ENCODE measurements at places on chromosomes 4 and X.

DNA sequence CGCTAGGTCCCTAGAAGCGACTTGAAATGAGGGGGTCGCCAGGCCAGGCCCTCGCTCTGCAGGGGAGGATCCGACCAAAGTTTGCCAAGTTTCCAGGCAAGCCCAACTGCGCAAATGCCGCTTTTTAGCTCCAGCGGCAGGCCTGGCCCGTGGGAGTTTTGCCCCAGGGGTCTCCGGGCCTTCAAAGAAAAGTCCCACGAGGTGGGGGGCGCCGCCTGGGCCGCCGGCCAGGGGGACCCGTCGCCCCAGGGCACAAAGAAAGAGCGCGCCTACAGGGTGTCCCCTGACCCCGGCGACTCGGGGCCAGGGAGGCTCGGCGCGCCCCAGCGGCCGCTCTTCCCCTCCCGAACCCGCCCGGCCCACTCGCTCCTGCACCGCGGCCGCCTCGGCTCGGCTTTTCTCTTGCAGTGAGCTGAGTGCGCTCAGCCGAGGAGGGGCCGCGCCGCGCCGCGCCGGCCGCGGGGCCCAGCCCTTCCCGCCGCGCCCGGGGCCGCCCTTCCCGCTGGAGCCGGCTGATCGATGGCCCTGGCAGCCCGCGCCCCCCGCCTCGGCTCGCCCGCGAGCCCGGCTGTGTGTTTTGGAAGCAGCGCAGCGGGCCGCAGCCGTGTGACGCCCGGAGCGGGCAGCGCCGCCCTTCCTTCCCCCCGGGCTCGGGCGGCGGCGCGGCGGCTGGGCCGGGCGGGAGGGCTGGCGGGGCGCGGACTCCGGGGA lies 754 bp upstream of the KLF3 start:
- no peak for DNase-seq

DNA sequence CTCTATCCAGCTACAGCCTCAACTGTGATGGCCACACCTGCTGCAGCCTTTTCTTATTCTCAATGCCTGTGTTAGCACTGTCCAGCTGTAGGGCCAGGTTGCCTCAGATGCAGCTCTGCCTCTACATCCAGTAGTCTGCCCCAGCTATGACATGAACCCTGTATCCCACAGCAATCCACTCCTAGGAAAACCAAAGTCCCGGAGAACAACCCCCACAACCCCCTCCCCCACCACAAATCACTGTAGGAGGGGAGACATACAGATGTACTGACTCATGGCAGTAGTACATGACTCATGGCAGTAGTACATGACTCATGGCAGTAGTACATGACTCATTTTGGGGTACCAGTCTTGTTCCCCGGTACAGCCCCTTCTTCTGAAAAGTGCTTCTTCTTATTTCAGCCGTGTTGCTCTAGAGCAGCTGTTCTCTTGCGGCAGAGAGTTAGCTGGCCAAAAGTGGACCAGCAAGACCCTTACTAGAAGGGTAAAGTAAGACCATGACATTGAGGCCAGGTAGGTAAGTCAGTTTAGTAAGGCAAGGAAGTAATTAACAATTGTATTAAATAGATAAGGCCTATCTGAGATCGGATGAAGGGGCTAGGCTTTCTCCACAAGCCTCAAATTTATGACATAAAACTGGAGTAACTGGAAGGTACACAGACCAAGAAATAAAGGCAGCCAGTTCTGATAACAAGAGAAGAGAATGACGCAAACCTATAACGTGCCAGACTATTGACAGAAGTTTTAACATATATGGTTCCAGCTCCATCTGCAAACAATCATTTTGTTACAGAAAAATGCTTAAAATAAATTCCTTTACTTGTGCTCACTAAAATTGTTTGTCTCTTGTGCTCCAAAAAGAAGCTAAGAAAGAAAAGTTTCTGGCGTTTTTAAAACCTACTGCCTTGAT lies 221.4 kb downstream of the TACR3 start:
- DNase-seq = no peak

DNA sequence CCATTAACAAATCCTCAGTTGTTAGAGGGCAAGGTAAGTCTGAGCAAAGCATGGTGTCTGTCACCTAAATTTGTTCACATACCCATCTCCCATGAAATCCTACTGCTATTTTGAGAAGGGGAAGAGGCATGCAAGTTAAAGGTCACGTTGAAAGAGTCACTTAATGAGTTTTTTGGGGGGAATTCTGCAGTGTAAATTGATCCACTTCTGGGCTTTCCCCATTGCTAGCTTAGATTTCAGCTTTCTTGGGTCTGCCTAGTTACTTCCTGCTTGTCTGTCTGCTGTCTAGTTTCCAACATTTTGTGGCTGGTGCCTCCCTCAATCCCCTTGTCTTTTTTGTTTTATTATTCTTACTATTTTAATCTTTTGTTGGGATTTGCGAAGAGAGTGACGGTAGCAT lies 32.0 kb downstream of the CEP135 start:
- DNase-seq = no peak

- DNase-seq = no peak
Measured at GRCh38 chr4:7037425-7037824, 5.7 kb upstream of the TADA2B start.

DNA sequence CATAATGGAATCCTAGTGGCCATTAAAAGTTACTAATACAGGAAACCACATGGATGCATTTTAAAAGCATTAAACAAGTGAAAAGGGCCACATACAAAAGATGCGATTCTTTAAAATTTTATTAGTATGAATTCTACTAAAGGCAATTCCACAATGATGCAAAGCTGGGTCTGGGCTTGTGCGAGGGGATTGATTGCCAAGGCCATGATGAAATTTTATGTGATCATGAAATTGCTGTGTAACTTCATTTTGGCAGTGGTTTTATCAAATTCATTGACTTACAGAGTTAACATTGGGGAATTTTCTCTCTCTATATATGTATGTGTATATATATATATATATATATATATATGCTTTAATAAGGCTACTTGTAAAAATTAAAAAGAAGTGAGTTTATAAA lies 1142.5 kb upstream of the IGFBP7 start:
- DNase-seq = no peak

DNA sequence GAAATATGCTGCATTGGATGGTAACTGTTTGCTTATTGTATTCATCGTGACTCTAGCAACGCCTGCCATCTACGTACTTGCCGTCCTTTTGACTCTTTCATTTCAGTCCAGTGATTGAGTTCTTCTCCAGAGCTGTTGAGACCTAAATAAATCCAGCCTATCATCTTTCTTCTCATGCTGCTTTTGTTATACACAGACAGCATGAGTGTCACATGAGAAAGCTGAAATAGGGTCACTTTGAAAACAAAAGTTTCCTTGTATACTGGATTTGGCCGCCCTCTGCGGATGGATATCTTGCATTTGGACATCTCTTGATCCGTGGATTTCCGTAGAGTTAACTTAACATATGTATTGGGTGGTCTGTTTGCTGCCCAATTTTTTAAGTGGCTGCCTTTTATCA lies 67.2 kb downstream of the TMPRSS11F start:
- DNase-seq = no peak

DNA sequence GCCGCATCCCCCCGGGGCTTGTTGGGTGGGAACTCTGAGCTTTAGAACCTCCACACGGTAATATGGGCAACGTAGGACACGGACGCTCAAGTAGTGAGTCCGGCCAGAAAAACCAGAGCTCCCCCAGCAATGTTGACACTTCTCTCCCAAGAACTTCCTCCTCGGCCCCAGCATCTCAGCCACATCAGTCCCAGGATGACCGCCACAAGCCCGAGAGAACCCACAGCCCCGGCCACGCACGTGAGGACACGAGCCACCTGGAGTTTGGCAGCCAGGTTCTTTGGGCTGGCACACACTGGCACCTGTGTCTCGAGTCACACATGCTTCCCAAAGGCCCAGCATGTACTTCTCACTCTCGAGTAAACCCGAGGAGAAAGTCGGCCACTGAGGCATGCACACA lies 16.3 kb downstream of the CLDN34 start:
- DNase-seq = no peak

GRCh38 chr4:183449193-183449882 lies 4.9 kb downstream of the CDKN2AIP start:
- DNase-seq = no peak

GRCh38 chrX:97563531-97564133 lies 679.9 kb downstream of the RPA4 start:
- peak; percentile 62 for DNase-seq
